ENCODE measurements at places on chromosomes 11 and 22.

DNA sequence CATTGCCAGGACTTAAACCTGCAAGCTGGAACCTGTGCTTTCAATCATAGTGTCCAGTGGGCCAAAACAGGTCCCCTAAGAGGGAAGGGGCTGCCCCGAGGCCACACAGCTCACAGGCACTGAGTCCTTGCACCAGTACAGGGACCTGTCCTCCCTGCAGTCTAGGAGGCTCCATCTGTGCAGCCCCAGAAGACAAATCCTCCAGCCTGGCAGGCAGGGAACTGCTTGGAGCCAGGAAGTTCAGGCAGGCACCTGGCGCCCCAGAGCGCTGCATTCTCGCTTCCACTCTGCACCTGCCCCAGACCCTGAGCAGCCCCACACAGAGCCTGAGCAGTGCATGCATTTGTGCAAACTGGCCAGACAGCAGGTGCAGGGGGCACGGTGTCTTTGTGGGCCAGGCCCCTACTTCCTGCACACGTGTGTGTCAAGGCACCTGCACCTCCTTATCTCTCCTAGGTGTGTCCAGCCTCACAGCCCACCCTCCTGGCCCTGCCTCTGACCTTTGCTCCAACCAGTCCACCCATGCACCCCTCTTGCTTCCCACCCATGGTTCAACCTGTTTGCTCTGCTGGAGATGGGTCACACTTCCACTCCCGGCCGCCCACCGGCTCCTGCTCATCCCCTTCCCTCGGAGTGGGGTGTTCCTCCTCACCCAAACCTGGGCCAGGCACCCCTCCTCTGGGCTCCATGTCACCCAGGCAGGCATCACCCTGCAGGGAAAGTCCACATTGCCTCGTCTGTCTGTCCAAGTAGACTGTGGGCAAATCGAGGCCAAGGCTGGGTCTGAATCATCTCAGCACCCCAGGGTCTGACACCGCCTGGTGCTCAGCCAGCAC, 19.0 kb downstream of the LINC01488 start:
- no peak for DNase-seq

GRCh38 chr11:33920838-33921613, 29.1 kb upstream of the LMO2 start:
- no peak for DNase-seq

DNA sequence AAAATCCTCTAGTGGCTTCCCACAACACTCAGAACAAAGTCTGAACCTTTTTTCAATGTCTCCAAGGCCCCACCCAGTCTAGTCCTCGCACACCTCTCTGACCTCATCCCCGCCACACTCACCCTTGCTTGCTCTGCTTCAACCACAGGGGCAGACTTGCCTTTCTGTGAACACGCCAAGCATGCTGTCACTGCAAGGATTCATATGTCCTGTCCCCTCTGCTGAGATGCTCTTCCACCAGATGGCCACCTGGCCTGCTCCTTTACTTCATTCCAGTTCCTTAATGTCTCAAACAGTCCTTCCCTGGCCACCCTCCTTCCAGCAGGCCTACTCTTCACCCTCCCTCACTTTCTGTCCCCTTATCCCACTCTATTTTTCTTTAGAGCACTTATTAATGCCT, 60.6 kb upstream of the ARHGAP20 start:
- DNase-seq: no peak

GRCh38 chr22:44045145-44045544, 21.0 kb downstream of the PARVB start:
- DNase-seq: no peak

DNA sequence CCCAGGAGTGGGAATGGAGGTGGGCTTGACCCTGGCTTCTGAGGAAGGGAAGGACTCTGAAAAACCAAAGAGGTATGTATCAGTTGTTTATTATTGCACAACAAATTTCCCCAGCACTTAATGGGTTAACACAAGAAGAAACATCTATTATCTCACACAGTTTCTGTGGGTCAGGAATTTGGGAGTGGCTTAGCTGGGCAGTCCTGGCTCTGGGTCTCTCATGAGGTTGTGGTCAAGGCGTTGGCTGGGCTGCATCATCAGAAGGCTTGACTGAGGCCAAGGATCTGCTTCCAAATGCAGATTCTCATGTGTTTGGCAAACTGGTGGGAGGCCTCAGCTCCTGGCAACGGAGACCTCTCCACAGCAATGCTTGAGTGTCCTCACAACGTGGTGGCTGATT, 17.5 kb upstream of the SMIM38 start:
- no peak for DNase-seq

- no peak for DNase-seq
These were observed 72.1 kb downstream of the BRD1 start for GRCh38 chr22:49755631-49756001.

DNA sequence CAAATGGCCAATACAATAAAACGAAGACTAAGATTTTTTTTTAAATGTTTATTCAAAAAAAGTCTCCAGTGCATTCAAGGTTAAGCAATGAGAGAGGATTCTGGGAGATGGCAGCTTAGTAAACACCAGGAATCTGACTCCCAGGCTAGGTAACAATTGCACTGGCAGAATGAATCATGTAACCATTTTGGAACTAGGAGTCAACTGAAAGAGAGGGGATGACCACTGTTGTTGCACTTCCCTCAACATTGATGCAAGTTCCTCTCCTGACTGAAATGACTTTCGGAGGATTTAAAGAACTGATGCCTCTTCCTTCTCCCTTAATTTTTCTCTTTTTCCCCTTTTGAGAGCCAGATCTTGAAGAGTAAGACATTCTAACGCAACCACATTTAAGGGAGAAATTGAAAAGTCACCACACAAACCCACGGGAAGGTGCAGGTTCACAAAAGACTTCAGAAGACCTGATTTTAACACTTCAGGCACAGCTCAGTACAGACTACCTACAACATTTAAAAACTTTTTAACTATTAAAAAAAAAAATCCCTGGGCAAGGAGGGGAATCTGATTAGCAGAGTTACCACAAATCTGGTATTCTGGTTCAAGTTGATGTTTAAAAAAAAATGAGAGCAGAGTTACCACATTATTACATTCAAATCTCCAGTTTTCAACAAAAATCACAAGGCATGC, 56.8 kb downstream of the FCHSD2 start:
- no peak for DNase-seq

GRCh38 chr11:69215216-69215615, 59.5 kb downstream of the SMIM38 start:
- no peak for DNase-seq

DNA sequence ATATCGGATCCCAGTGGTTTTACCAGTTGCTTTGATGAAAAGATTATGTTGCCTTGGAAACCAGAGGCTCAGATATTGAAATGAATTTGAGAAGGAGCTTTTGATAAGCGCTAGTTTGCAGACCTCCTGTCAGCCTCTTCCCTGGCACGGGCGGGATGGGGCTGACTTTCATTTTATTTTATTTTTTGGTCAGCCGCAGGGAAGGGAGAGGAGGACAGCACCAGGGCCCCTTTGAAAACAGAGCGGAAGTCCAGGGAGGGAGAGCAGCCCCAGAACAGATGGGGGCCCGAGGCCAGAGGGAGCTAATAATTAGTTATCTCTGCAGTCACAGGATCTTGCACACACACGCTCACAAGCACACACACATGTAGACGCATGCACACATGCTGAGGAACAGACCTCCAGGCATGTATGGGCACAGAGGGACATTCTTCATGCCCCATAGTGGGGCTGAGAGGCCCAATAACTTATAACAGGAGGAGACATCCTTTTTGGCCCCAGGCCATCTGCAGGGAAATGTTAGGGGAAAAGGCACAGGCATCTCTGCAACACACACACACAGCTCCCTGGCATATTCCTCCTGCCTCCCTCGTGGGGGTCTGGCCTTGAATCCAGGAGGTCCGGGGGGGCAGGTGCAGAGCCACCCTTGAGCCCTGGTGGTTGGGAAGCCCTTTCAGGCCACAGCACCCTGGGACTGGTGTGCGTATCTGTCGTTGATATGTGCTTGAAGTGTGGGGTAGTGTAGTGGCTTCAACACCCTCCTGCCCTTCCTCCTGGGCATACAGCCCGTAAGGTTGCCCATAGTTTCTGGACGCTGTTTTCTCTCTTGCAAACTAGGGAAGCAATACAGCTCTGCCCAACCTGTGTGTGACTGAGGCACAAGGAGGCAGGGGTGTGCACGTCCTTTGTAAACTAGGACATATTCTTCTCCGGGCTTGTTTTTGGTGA, 117.3 kb downstream of the CEP164 start:
- no peak for DNase-seq

DNA sequence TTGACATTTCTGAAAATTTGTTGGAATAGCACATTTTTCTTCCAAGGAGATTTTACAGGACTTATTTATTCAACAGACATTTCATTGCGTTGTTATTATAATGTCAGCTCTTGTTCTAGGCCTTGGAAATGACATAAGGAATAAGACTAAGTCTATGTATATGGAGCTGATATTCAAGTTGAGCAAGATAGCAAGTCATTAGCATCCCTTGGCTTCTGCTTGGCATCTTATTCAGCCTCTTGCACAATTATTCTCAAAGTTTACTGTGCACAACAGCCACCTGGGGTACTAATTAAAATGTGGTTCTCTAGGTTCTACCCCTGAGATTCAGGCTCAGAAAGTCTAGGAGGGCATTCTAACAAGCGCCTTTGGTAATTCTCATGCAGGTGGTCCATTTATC, 304.8 kb upstream of the DDI1 start:
- no peak for DNase-seq
